ENCODE measurements at places on chromosomes 6 and 20.

GRCh38 chr20:25225642-25226432, 22.0 kb upstream of the PYGB start:
- DNase-seq: no peak

DNA sequence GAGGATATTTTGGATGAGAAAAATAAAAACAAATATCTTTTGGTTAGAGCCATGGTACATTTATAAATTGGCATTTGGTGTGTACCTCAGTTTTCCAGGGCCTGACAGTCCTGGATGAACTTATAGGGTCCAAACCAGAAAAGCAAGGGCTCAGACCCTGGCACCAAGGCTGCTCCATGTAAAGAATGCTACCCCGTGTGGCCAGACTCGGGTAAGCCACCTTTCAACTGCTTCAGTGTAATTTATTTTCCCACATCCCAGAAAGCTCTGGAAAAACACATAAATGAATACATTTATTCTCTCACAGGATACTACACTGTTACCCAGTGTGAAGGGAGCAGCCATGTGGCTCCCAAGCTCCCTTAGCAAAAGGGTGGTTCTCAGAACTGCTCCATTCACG, 13.8 kb downstream of the MRPL14 start:
- no peak for DNase-seq

DNA sequence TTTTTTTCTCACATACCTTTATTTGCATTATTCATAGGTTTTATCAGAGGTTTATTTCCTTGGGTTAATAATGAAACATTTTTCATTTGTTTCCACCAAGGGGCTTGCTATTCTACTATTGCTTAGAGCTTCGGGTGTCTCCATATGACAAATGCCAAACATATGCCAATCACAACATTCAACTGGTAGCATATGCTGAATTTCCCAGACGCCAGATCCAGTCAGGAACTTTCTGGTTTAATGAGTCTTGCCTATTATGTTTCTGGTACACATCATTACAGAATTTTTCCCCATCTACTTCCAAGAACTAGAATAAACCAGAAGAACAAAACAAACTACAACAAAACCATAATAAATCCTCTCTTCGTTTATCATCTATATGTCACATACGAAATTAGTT, 180.7 kb downstream of the PRKN start:
- DNase-seq: no peak

DNA sequence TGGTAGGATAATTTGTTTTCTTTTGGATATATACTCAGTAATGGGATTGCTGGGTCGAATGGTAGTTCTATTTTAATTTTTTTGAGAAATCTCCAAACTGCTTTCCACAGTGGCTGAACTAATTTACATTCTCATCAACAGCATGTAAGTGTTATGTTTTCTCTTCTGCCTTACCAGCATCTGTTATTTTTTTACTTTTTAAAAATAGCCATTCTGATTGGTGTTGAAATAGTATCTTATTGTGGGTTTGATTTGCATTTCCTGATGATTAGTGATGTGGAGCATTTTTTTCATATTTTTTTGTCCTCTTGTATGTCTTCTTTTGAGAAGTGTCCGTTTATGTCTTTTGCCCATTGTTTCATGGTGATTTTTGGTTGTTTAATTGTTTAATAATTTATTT, 11.9 kb downstream of the HINT3 start:
- no peak for DNase-seq

GRCh38 chr6:103177791-103178190, 1681.9 kb downstream of the HACE1 start:
- no peak for DNase-seq

GRCh38 chr6:68673255-68673654, 38.2 kb downstream of the ADGRB3 start:
- no peak for DNase-seq

DNA sequence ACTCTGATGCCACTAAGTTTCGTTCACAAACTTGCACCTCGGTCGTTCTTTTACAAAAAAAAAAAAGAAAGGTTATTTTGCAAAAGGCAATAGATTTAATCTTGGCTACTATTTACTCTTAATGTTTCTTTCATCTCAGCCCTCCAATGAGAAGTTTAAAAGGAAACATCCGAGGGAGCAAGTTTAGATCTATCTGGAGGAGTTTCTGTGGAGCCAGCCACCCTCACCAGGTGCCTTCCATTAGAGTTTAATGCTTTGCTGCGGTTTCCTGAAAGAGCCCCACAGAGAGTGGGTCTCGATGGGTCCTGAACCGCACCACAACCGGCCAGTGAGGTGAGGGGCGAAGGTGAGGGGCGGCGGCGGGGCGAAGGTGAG, 632 bp downstream of the PRKN start:
- DNase-seq: peak; percentile 39

- peak; percentile 72 for DNase-seq
Observed at GRCh38 chr6:140061110-140062042, 686.9 kb upstream of the CITED2 start.

DNA sequence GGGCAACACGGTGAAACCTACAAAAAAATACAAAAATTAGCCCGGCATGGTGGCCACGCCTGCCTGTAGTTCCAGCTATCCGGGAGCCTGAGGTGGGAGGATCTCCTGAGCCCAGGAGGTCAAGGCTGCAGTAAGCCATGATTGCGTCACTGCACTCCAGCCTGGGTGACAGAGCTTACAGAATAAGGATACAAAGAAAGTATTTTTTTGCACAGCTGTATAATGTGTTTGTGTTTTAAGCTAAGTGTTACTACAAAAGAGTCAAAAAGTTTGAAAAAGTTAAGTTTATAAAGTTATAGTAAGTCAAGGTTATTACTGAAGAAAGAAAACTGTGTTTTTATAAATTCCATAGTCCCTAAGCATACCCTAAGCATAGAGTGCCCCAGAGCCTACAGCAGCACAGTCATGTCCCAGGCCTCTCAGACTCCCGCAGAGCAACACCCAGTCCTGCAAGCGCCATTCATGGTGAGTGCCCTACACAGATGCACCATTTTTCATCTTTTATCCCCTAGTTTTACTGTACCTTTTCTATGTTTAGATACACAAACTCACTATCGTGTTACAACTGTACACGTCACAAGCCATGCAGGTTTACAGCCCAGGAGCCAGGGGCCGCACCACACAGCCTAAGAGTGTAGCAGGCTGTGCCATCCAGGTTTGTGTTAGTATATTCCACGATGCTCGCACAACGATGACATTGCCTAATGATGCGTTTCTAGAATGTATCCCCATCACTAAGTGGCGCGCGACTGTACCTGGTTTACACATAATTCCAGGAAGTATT, 22.4 kb downstream of the TAF4 start:
- DNase-seq: peak; percentile 56

- DNase-seq: no peak
Observed at GRCh38 chr6:119517428-119517827, 167.9 kb upstream of the MAN1A1 start.

- DNase-seq: no peak
Observed at GRCh38 chr20:37566590-37567330, 39.1 kb upstream of the BLCAP start.

DNA sequence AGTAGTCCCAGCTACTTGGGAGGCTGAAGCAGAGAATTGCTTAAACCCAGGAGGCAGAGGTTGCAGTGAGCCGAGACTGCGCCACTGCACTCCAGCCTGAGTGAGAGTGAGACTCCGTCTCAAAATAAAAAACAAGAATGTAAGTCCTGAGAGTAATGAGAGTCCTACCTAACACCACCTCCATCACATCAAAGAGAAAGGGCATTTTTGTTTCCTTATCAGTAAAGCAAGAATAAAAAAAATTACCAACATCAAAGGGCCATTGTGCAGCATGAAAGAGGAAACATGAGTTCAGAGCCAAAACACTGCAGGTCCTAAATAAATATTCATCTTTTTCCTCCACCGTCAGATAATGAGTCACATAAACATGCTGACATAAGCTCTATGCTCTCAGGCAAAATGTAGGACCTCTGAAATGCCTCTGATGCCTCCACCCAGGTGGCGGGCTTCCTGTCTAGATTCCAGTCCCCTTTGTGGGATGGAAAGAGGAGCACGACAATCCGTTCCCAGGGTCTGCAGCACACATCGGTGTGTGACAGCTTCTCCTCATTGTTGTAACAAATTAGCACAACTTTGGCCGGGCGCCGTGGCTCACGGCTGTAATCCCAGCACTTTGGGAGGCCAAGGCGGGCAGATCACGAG, 7.2 kb downstream of the ATP9A start:
- no peak for DNase-seq

DNA sequence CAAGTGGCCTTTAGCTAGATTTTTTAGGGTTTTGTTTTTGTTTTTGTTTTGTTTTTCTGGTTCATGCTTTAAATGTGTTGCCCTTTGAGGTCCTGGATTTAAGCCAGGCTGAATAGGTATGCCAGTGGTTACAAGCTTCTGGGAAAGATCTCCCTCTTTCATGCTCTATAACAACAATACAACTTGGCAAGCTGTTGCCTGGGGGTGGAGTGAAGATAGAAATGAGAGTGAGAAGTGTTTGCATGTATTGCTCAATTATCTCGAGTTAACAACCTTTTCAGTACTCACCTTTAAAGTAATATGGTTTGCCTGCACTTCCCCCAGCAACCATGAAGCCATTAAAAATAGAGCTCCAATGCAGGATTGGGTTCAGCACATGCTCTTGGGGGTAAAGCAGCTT, 19.2 kb upstream of the HAO1 start:
- no peak for DNase-seq

Measured in adipocyte (in vitro differentiated cells).